Panc1 (cell line): ENCODE measurements at places on chromosomes 7 and 10. TPM values are rescaled to one million over a fixed set of nuclear protein-coding genes. Genes with fewer than 3 reads are reported as not detected.

PAXIP1 gene
- 27.3 TPM for total RNA-seq

HTR5A gene
- total RNA-seq, result not detected

ZNF783 gene
- 16.6 TPM for total RNA-seq

SPDYE2 gene
- total RNA-seq, result not detected

OR2A1 gene
- not detected for total RNA-seq

EN2 gene
- total RNA-seq, result 1.5 TPM

VWDE gene
- total RNA-seq, result 8.5 TPM

AMPH gene
- not detected for total RNA-seq

DNA sequence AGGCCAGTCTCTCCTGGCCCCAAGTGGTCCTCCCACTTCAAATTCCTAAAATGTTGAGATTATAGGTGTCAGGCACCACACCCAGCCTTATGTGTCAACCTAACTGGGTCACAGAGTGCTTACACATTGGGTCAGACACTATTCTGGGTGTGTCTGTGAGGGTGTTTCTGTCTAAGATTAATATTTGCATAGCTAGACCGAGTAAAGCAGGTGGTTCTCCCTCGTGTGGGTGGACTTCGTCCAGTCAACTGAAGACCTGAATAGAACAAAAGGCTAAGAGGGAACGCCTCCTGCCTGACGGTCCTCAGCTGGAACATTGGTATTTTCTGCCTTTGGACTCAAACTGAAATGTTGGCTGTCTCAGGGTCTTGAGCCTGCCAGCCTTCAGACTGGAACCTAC is 11.5 kb downstream of the PPIF start:
- no peak for DNase-seq

- no peak for DNase-seq
These were observed 55.2 kb downstream of the DOCK4 start for GRCh38 chr7:112150823-112151641.

DNA sequence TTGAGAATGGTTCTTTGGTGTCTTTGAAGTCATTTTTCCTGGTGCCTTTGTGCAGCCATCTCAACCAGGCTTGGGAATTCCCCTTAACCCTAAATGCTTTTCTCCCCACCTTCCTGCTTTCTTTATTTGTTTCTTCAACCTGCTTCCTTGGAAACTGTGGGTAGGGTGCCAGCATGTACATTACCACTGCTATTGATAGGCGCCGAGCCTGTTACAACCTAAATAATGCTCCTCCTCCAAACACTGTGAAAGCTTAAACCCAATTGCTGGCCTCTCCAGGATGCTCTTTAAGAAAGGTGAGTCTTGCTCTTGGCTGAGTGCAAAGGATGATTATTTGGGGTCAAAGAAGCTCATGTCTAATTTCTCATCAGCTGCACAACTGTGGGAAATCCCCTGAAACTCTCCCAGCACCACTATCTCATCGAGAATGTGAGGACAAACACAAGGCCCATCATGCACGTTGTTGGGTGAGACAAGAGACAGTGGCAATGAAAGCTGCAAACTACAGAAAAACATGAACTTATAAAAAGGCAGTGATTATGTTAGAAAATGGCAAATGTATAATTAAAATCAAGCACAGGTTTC is 285.5 kb upstream of the IGFBP3 start:
- DNase-seq, result no peak

DNA sequence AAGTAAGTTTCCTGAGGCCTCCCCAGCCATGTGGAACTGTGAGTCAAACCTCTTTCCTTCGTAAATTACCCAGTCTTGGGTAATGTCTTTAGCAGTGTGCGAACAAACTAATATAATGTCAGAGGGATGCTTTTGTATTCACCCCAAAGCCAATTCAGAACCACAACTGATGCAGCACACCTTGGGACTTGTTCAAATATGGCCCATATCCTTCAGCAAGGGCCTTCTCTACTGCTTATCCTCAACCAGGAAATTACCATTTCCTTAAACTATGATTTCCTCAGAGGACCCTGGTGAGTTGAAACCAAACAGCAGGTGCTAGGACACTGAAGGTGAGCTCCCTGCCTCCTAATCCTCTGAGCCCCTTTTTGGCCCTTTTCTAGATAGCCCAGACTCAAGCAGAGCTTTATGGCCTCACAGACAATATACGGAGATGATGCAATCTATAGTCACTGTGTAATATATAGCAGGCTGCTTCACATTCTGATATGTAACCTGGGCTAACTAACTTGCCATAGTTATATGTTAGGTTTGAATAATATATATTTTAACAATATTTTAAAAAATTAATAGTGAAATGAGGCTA is 15.2 kb downstream of the SRI start:
- DNase-seq, result no peak

DNA sequence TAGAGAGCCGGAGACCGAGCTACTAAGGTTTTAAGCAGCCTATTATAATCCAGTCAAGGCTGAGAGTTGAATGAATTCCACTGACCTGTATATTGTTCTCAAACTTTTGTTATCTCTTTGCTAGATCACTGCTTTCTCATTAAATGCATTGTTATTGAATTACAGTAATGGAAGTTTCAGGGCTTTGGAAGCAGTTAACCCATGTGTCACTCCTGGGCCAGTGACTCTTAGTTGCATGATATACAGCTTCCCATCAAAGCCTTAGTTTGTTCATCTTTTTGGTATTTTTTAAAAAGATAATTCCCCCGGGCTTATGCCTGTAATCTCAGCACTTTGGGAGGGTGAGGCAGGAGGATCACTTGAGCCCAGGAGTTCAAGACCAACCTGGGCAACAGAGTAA is 55.4 kb upstream of the KIAA1217 start:
- DNase-seq, result no peak

DNA sequence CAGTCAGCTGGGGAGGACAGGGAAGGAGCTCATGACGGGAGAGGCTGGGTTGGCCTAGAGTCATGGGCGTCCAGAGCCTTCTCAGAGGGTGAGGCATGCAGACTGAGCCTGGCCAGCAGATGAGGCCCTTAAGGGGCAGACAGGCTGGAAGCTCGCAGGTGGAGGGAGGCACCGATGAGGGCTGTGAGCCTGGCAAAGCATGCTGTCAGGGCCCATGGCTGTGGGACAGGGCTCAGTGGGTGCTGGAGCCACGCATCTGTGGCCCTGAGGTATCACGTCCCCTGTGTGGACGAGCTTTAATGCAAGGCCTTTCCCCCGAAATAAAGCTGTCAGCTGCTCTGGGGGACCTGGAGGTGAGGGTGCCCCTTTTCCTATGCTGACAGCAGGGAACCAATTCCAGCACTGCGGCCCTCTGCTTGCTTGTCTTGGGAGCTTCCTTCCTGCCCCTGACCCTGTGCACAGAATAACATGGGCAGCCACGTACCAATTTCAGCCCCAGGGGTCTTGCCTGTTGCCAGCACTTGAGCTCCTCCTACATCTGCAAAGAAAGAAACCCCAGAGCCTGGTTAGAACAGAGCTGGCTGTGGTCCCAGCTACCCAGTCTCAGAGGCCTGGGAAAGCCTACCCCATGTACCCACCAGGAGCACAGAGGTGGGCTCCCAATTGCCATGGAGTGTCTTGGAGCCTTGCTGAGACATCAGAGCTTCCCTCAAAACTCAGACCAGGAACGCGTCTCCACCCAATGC is 20.6 kb downstream of the TMEM273 start:
- DNase-seq, result no peak

GRCh38 chr7:14071045-14071444 is 81.6 kb upstream of the ETV1 start:
- no peak for DNase-seq

- no peak for DNase-seq
These were observed 1.9 kb downstream of the ARID5B start for GRCh38 chr10:61903221-61903927.

DNA sequence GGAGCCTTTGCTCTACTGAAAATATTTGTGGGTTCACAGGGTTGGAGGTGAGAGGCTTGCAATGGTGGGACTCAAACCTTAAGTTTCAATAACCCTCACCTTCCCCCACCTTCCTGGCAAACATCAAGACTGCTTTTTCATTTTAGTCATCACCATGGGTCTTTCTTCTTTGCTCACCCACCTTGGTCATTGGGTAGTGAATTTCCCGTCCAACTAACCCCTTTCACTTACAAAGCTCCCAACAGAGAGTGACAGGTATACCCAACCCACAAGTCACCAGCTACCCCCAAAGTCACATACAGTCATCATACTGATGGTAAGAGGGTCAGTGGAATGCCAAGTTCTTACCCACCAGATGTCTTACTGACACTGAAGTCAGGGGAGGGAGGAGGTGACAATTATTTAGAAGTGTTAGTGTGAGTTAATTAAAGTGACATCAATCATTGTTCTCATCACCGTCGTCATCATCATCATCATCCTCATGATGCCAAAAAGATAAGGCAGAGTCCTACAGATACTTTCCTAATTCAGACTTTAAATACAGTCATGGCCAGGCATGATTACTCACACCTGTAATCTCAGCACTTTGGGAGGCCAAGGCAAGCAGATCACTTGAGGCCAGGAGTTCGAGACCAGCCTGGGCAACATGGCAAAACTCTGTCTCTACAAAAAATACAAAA is 49.0 kb downstream of the PIK3AP1 start:
- no peak for DNase-seq

DNA sequence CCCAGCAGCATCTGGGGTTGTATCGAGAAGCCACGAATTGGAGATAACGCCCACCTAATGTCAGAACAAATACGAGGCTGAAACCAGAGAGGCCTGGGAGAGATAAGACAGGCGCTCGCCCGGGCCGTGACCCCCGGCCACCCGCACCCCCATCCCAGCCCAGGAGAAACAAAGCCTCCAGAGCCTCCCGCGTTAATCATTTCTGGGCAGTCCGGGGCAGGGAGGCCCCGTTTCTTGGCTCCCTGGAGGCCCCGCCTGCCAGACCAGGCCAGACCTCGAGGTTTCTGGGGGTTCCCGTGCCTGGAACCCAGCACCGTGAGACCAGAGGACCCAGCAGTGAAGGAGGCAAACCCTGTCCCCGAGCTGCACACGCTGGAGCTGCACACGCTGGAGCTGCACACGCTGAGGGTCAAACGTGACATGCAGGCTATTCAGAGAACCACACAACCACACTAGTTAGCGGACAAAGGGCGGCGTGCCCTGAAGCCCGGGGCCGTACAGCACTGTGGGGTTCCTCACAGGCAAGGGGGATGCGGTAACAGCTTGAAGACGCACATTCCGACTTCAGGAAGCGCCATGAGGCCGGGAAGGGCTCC is 53.4 kb downstream of the FOXL3 start:
- no peak for DNase-seq

GRCh38 chr7:23332910-23333612 is 33.9 kb downstream of the MALSU1 start:
- no peak for DNase-seq

GRCh38 chr10:12543589-12543988 is 194.2 kb downstream of the CAMK1D start:
- DNase-seq, result no peak

- no peak for DNase-seq
These were observed 16.3 kb upstream of the BTBD16 start for GRCh38 chr10:122254831-122255230.

DNA sequence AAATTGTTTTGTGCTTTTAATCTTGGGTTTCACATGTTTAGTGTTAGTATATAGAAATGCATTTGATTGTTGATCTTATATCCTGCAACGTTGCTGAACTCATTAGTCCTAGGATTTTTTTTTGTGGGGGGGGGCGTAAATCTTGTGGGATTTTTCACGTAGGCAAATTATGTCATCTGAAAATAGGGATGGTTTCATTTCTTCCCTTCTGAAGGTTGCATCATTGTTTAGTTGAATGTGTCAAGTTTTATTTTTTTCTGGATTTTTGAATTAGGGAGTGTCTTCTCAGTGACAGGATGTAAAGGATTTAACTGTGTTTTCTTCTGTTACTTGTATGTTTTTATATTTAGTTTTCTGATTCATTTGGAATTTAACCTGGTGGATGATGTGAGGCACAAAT is 26.7 kb downstream of the MKLN1 start:
- no peak for DNase-seq

GRCh38 chr10:14673189-14673861 is 101.4 kb downstream of the FAM107B start:
- no peak for DNase-seq

- no peak for DNase-seq
These were observed 57.8 kb downstream of the MINDY3 start for GRCh38 chr10:15802375-15802949.

GRCh38 chr7:120843109-120843508 is 14.8 kb downstream of the TSPAN12 start:
- no peak for DNase-seq

GRCh38 chr7:149489391-149490024 is 8.1 kb downstream of the ZNF746 start:
- DNase-seq, result no peak

- no peak for DNase-seq
These were observed 5.1 kb downstream of the DEPP1 start for GRCh38 chr10:44973323-44974081.

GRCh38 chr7:1856161-1856887 is 186.2 kb downstream of the ELFN1 start:
- no peak for DNase-seq
